ENCODE measurements at places on chromosomes 2 and 18. TPM values are rescaled to one million over a fixed set of nuclear protein-coding genes. Genes with fewer than 3 reads are reported as not detected.

DSC2 gene
- total RNA-seq = 3.6 TPM

CYP1B1 gene
- 17.5 TPM for total RNA-seq

- no peak for DNase-seq
Measured at GRCh38 chr2:230016844-230017243, 51.9 kb downstream of the SLC16A14 start.

DNA sequence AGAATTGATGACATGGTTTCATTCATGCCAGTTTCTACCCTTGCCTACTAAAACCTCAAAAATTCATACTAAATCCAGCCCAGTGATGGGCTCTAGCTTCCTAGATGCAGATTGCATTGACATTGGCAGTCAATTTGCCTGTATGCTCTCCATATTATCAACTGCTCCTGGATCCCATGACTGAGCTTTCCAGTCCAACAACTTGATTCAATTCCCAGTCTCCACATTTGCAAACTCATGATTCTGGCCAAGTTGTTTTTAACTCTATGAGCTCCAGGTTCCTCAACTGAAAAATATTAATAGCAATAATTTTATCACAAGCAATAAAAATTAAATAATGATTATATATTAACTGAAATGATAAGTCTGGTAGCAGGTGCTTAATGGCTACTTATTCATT is 51.0 kb upstream of the DSC1 start:
- DNase-seq = no peak

All from dorsolateral prefrontal cortex (tissue), 122 donors.